ENCODE measurements at places on chromosomes 2 and 18.

- DNase-seq = no peak
These were observed 233.3 kb downstream of the INSIG2 start for GRCh38 chr2:118321432-118322105.

DNA sequence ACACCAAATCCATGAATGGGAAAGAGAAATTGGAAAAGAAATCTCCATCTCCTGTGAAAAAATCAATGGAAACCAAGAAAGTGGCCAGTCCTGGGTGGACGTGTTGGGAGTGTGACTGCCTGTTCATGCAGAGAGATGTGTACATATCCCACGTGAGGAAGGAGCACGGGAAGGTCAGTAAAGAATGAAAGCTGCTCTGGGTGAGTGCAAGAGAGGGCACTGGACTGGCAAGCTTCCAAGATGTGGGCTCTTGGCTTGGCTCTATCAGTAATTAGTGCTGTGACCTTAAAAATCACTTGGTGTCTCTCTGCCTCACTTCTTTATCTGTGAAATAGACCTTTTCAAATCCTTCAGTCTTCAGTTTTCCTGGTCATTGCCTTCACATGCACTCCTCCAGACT, 89.0 kb downstream of the ZNF532 start:
- no peak for DNase-seq

- no peak for DNase-seq
These were observed 36.5 kb downstream of the PRKCE start for GRCh38 chr2:45687964-45688363.

- DNase-seq = no peak
These were observed 12.8 kb upstream of the ALPP start for GRCh38 chr2:232365621-232366321.

- DNase-seq = no peak
These were observed 138.9 kb downstream of the LTBP1 start for GRCh38 chr2:33085646-33086045.

- no peak for DNase-seq
These were observed 94.0 kb downstream of the GREB1L start for GRCh38 chr18:21335927-21336488.

- DNase-seq = no peak
These were observed 417.7 kb upstream of the SLC14A2 start for GRCh38 chr18:45197526-45197970.

DNA sequence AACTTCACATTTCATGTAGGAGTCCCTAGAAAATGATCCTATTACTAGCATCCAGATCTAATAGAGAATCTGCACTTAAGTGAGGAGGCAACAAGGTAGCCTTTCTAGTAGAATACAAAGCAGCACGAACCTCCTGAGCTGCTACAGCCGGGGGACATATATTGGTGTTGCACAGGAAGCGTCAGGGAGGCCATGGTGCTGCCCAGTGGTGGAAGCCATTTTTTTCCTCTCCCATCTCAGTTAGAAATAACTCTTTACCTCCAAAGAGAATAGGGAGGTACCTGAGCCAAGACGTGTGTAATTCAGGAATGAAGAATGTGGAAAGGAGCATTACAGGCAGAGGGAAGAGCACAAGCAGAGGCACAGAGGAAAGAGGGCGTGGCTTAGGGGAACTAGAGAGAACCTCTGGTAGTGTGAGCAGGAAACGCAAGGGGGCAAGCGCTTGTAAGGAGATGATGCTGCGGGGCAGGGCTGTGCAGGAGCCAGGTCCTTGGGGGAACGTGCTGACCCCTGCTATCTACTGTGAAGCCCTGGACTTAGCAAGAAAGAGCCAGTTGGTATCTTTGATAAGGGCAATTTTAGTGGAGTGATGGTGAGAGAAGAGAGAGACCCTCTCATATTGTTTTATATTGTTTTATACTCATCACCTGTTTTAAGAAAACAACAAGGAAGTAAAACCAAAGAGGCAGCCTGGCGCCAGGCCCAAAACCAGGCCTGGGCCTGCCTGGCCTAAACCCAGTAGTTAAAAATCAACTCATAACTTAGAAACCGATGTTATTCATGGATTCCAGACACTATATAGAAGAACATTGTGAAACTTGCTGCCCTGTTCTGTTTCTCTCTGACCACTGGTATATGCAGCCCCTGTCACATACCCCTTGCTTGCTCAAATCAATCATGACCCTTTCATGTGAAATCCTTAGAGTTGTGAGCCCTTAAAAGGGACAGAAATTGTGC, 50.0 kb upstream of the TTC39C start:
- no peak for DNase-seq

DNA sequence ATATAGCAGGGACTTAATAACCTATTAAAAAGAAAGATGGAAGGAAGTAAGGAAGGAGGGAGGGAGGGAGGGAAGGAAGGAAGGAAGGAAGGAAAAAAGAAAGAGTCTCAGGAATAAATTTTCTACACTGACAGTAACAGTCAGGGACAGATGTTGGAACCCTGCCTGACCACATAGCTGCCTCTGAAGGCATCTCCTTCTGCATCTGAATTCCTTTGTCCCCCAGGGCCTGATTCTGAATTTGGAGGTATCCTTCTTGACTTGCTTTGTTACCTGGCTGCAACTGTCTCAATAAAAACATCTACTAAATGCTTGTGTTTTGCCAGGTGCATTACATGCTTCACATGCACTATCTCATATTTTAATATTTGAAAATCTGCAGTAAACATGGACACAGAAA, 17.4 kb upstream of the LRATD1 start:
- no peak for DNase-seq

DNA sequence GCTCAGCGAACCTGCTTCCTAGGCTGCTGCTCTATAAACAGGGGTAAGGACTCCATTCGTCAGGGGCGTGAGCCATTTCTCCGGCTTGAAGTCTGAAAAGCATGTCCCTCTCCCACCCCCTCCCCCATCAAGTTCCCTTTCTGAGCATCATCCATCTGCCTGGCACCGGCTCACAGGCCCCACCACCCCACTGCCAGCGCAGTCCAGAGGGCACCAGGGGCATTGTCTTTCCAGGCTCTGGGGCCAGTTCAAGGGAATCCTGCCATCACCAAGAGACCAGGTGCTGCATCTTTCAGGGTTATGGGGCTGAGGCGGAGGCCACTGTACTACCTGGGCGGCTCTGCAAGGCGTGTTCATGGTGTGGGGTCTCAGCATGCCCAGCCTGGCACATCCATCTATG, 64.7 kb upstream of the EDAR start:
- DNase-seq = no peak

DNA sequence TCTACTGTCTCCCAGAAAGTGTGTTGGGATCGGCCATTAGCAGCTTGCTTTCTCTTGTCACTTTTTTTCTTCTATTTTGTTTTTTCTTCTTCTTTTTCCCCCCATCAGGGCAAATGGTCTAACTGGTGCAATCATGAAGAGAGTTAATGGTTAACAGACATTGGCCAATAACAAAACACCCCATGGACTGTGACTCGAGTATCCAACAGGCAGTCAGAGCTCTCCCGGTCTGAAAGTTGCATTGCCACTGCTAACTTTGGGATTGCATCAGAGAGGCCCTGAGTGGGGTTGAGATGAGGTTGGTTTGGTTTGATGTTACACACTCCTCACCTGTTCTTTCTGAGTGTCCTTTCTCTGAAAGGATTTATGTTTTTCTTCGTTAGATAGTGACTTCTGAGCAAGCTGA, 12.9 kb upstream of the SNORC start:
- DNase-seq = no peak

DNA sequence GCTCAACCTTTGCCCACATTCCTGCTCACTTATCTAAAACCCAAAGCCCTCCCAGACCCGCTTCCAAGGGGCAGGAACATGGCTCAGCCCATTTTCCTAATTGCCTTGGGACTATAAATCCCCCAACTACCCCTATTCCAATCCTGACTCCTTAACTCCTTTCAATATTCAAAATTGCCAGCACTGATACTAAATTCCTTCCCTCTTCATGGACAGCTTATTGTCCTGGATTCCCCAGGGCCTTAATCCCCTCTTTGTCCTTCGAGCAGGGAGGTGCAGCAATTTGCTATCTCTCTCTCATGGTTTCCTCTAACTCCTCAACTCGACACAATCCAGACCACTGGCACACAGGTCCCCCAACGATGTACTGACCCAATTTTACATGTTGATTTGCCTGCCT, 99.1 kb downstream of the SLC25A12 start:
- DNase-seq = no peak

GRCh38 chr2:241505781-241506201, 2.6 kb downstream of the STK25 start:
- DNase-seq = no peak

- DNase-seq = no peak
These were observed 214.7 kb downstream of the CLIP4 start for GRCh38 chr2:29329899-29330298.

GRCh38 chr2:44130441-44130840, 38.2 kb upstream of the PPM1B start:
- DNase-seq = no peak

DNA sequence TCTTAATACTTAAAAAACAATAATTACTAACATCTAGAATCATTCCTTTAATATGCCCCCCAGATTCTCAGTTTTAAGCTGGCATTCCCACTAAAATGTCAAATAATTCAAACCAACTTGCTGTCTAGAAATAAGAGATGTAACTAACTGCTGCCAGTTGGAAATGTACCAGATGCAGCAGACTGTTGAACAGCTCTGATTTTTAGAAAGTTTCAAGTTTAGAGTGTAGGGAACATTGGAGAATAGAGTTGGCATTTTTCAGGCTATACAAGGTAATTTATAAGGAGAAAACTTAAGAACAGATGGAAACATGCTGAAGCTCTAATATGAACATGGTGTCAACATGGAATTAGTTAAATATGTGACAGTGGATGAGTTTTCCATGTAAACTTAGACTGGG, 101.4 kb downstream of the PTRHD1 start:
- peak; percentile 26 for DNase-seq

DNA sequence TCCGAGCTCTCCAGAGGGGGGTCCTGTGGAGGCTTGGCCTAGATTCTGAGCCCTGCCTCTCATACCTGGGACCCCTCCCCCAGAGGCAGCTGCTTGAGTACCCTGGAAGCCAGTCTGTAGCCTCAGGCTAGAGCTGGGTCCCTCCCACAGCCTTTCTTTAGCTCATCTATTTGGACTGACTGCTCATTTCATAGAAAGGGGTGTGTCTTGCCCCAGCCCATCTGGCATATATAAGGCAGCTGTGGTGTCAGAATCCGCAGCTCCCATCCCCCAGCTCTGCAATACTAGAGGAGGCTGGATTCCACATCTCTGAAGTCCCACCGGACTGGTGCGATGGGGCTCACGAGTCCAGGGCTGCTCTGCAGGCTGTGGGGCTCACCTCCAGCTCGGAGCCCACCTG, 26.1 kb downstream of the MPHOSPH10 start:
- peak; percentile 4 for DNase-seq

DNA sequence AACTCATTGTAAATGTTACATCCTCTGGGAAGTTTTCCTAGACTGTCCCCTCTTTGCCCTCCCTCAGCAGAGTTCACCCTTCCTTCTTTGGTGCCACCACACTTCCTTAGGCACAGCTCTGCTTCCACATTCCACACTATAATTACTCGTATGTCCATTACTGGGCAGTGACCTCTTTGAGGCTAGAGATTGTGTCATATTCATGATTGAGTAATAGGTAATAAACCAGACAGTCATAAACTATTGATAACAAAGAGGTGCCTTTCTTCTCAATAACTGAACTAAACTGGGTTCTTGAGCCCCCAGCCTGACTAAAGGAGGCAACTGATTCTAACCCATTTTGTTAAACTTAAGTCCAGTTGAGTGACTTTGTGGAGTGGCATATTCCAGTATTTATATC, 28.3 kb downstream of the MYO3B start:
- DNase-seq = no peak

DNA sequence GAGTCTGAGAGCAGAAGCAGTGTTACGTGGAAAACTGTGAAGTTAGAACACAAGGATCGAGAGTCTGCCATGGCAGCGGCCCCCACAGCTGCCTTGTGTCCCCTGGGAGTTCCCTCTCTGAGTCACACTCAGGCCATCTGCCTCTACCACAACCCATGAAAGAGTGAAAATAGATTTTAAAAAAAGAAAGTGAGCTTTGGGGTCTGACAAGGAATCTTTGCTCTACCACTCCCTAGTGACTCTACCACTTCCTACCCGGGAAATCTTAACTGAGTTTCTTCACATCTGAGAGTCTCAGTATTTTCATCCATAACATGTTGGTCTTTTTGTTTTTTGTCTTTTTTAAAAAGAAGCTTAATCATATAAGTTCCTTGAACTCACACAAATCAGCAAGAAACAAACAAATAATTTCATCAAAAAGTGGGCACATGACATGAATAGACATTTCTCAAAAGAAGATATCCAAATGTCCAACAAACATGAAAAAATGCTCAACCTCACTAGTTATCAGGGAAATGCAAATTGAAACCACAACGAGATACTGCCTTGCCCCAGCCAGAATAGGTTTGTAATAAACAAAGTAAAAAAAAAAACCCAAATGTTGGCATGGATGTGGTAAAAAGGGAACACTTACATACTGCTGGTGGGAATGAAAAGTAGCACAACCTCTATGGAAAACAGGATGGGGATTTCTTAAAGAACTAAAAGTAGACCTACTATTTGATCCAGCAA, 2.4 kb upstream of the MSGN1 start:
- DNase-seq = peak; percentile 80

DNA sequence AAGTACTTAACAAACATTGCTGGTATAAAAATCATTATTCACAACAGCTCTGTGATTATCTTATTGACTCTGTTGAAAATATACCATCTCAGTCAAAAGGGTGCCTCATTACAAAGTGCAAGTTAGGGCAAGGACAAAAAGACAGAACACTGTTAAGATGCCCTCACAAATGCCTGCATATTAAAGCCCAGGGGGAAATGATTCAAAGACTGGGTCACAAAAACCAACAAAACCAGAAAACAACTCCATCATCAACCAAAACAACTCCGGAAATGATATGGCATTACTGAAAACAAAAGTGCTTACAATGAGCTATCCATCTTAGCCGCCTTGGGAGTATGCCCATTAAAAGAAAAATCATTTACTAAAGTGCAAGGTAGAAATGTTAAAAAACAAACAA, 9.9 kb downstream of the PLA2R1 start:
- DNase-seq = no peak

- DNase-seq = no peak
These were observed 31.6 kb upstream of the ALK start for GRCh38 chr2:29952973-29953372.

DNA sequence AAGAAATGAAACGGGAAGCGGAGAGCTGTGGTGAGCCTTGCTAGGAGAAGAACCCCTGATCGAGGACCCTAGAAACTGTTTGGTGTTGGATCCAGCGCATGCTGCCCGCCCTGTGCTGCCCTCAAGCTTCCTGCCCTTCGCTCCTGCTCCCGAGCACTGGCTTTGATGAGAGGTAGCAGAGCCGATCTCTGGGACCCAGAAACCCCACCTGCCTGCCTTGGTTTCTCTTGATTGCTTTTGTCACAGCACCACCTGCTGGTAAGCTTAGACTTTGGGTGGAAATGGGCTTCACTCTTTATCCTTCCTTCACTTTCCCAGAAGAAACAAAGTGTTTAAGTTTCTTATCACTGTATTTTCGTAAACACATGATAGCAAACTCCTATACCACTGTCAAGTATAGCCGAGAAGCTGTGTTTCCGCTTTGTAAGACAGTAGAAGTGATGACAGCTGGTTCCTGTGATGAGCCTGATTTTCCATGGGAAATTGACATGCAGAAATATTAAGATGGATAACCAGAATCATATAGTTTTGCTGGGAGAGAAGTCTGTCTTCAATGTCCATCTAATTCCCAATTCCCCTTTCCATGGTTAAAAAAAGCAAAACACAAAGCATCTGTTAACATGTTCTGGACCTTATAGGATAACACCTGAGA, 267.4 kb downstream of the PHLPP1 start:
- no peak for DNase-seq

- DNase-seq = no peak
These were observed 30.6 kb upstream of the RND3 start for GRCh38 chr2:150517951-150518680.
